ENCODE measurements at places on chromosomes 4 and X. TPM values are rescaled to one million over a fixed set of nuclear protein-coding genes. Genes with fewer than 3 reads are reported as not detected.

Gene S100G
- total RNA-seq, result not detected

Gene PNMA3
- total RNA-seq, result 0.73 TPM

DNA sequence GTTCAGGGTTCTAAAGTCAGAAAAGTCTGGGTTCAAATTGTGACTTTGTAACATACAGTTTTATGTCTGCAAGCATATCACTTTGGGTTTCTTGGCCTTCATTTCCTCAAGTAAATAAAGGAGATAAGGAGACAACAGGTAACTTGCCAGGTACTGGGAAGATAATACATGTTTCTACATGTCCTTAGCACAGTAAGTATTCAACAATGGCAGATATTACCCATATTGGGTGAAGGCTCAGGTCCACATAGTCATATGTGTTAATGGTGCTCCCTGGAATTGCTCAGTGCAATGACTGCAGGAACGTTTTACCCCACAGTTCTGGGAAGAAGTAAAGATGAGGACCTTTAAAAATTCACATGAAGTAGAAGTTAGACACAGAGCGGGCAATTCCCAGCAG, 35.8 kb upstream of the GAB1 start:
- H3K4me1 ChIP-seq, result peaks cover 9% of the 10 kb centered on the region
- no peaks in the 10 kb centered on the region for H3K36me3 ChIP-seq
- H3K4me3 ChIP-seq, result no peak overlapping the region
- H3K27me3 ChIP-seq, result no peaks in the 10 kb centered on the region

Gene GPR50
- total RNA-seq, result not detected

Gene NLRP2B
- not detected for total RNA-seq

Gene TIGD4
- 0.55 TPM for total RNA-seq

DNA sequence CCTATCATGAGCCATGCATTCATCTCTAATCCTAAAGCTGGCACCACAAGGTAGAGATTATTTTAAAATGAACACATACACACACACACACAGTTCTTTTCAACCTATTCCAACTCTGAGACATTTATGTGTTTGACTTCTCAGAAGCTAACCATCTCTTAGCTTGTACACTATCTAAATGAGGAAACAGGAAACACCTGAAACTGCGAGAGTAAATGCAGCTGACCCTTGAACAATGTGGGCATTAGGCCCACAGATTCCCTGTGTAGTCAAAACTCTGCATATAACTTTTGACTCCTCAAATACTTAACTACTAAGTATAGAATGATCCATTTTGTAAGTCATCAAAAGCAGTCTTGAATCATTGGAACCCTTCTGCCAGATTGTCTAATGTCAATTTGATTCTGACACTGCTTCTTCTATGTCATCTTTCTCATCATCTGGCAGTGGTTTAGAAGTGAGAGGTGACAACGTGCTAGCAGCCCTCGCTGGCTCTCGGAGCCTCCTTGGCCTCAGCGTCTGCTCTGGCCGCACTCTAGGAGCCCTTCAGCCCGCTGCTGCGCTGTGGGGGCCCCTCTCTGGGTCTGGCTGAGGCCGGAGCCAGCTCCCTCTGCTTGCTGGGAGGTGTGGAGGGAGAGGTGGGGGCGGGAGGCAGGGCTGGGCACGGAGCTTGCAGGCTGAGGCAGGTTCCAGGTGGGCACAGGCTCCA, 21.4 kb upstream of the IL15 start:
- no peaks in the 10 kb centered on the region for H3K36me3 ChIP-seq
- peak; percentile 27 for DNase-seq
- no peak overlapping the region for H3K27ac ChIP-seq
- H3K27me3 ChIP-seq, result no peaks in the 10 kb centered on the region
- H3K4me1 ChIP-seq, result no peaks in the 10 kb centered on the region

GRCh38 chr4:102501447-102501696, 213 bp downstream of the NFKB1 start:
- no peaks in the 10 kb centered on the region for H3K27me3 ChIP-seq
- H3K4me1 ChIP-seq, result peaks cover 10% of the 10 kb centered on the region
- no peaks in the 10 kb centered on the region for H3K36me3 ChIP-seq
- H3K4me3 ChIP-seq, result peak overlapping the region; percentile 94

Gene IBSP
- not detected for total RNA-seq

Gene EREG
- not detected for total RNA-seq

- H3K36me3 ChIP-seq, result no peaks in the 10 kb centered on the region
- H3K27me3 ChIP-seq, result no peaks in the 10 kb centered on the region
- peak overlapping the region; percentile 67 for H3K27ac ChIP-seq
- peaks cover 4% of the 10 kb centered on the region for H3K4me1 ChIP-seq
- H3K4me3 ChIP-seq, result no peak overlapping the region
Observed at GRCh38 chrX:130079824-130080406, 30.4 kb downstream of the ELF4 start.

GRCh38 chr4:27873596-27873995, 1013.0 kb downstream of the STIM2 start:
- H3K36me3 ChIP-seq, result no peaks in the 10 kb centered on the region
- H3K27me3 ChIP-seq, result no peaks in the 10 kb centered on the region
- H3K4me3 ChIP-seq, result no peak overlapping the region

DNA sequence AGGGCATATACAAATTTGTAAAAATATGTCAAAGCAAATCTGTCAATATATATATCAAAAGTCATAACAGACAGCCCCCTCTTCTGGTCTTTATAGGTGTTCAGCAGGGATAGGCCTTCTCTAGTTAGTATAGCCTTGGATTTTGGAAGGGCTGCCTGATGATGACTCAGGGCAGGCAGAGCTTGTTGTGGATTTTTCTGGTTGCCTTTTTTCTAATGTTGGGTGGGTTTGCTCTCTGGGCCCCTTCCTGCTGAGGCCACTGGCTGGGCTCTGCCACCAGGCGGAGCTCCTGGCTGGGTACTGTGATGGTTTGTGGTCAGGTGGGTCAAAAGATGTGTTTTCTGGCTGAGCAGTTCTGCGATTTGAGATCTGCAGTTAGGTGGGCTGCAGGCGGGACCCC, 294.2 kb downstream of the GRIA2 start:
- H3K36me3 ChIP-seq, result no peaks in the 10 kb centered on the region
- no peak overlapping the region for H3K4me3 ChIP-seq
- H3K27ac ChIP-seq, result no peak overlapping the region
- H3K27me3 ChIP-seq, result no peaks in the 10 kb centered on the region
- H3K4me1 ChIP-seq, result no peaks in the 10 kb centered on the region
- DNase-seq, result peak; percentile 3

Gene ARHGAP4
- total RNA-seq, result 77.7 TPM

GRCh38 chrX:3815896-3816664, 102.6 kb upstream of the PRKX start:
- DNase-seq, result peak; percentile 67
- H3K36me3 ChIP-seq, result peaks cover 5% of the 10 kb centered on the region
- peak overlapping the region; percentile 63 for H3K4me3 ChIP-seq
- peaks cover 4% of the 10 kb centered on the region for H3K4me1 ChIP-seq
- H3K27me3 ChIP-seq, result no peaks in the 10 kb centered on the region

DNA sequence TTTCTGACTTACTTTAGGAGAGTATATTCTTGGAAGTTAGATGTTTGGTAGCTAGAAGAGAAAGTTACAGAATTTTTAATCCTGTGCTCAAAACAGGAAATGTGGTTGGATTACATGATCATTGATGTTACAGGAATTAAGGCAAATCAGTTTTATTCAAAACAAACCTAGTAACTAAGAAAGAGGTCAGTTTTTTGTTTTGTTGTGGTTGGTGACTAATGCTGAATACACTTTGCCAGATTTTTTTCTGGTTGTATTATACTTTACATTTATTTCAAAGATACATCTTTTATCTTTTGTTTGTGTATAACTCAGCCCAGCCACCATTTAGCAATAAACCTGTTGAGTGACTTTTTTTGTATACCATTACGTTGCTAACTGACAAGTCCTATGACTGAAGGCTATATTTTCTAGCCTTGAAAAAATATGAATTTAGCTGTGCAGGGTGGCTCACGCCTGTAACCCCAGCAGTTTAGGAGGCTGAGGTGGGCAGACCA, 116.7 kb downstream of the KLHL8 start:
- H3K36me3 ChIP-seq, result peaks cover 25% of the 10 kb centered on the region
- H3K27me3 ChIP-seq, result no peaks in the 10 kb centered on the region
- DNase-seq, result peak; percentile 76
- H3K4me1 ChIP-seq, result peaks cover 63% of the 10 kb centered on the region
- H3K4me3 ChIP-seq, result no peak overlapping the region
- peak overlapping the region; percentile 66 for H3K27ac ChIP-seq

DNA sequence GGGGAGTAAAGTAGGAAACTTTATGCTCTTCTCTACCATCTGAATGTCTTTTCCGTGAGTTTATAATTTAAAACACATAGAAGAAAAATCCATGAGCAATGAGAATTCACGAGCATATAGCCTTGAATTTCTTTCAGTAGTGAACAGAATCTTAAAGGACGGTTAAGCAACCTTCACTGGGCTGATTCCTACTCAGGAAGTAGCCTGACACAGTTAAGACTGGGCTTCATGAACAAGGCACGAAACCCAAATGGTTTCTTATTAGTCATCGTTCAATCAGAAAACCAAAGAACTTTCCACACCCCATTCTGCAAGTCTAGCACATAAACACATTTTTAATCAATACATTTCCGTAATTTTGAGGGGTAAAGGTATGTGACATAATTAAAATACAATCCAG, 95.8 kb downstream of the SH3KBP1 start:
- no peak overlapping the region for H3K27ac ChIP-seq
- no peak for DNase-seq
- H3K27me3 ChIP-seq, result no peaks in the 10 kb centered on the region
- H3K4me1 ChIP-seq, result no peaks in the 10 kb centered on the region
- no peaks in the 10 kb centered on the region for H3K36me3 ChIP-seq

Gene MAGEA8
- total RNA-seq, result not detected

DNA sequence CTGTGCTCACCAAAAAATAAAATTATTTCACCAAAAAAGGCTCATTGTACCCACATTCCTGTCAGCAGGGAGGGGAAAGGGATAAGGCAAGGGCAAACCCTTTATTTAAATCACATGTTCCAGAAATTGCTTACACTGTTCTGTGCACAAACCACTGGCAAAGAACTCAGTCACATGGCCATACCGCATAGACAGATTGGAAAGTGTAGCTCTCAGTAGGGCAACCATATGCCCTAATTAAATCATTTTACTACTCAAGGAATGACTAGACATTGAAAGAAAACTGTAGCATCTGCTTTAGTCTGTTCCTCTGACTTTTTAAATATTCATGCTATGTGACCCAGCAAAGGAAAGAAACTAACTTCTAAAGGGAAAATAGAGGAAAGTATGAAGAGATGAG, 119.2 kb upstream of the FAM241A start:
- H3K27ac ChIP-seq, result no peak overlapping the region
- DNase-seq, result no peak
- H3K27me3 ChIP-seq, result peaks cover 4% of the 10 kb centered on the region
- no peak overlapping the region for H3K4me3 ChIP-seq

- H3K4me3 ChIP-seq, result no peak overlapping the region
- no peak for DNase-seq
Observed at GRCh38 chr4:88035292-88035691, 27.9 kb downstream of the PKD2 start.

Gene DCAF4L1
- not detected for total RNA-seq

DNA sequence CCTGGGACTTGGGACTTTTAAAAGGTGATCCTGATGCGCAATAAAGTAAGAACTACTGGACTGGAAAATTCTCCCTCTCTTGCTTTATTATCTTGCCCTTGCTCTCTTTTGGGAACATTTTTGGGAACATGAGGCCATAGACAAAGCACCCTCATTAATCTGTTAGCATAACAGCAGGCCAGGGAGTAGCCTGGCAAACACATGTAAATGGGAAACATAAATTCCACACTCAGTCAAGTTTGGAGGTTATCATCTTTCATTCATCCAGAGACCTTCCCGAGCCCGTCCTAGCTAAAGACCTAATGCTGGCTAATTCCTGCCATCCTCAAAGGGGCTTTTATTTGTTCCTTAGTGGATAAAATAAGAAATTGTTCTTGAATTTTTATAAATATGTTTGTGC, 162.8 kb upstream of the ARX start:
- H3K36me3 ChIP-seq, result no peaks in the 10 kb centered on the region
- H3K27ac ChIP-seq, result no peak overlapping the region
- H3K4me1 ChIP-seq, result no peaks in the 10 kb centered on the region
- H3K27me3 ChIP-seq, result no peaks in the 10 kb centered on the region
- no peak overlapping the region for H3K4me3 ChIP-seq
- no peak for DNase-seq

DNA sequence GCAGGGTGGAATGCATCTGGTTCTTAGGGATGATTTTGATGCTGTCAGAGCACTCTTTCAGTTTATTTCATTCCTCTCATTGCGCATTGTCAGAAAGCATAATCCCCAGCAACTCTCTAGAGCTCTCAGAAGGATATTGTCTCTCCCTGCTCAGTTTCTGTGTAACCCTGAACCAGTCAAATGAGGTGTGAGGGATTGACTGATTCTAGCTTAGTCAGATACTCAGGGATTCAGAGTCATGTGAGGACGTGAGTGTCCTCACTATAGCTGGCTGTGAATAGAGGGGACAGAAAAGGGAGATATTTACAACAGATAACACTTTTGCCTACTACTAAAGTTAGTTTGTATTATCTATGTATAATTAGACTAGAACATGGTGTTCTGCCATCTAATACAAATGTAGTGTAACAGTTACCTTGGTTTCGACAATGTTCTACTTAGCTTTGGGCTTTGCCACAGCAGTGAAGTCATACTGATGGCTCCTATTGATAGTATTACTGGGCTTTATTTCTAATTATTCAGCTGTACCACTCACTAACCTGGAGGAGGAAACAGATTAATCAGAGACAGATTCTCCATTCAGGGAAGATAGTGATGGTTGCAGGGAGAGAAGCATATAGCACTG, 19.5 kb downstream of the AP1AR start:
- DNase-seq, result no peak
- H3K4me3 ChIP-seq, result no peak overlapping the region
- H3K4me1 ChIP-seq, result peaks cover 23% of the 10 kb centered on the region
- H3K27ac ChIP-seq, result no peak overlapping the region
- no peaks in the 10 kb centered on the region for H3K27me3 ChIP-seq

DNA sequence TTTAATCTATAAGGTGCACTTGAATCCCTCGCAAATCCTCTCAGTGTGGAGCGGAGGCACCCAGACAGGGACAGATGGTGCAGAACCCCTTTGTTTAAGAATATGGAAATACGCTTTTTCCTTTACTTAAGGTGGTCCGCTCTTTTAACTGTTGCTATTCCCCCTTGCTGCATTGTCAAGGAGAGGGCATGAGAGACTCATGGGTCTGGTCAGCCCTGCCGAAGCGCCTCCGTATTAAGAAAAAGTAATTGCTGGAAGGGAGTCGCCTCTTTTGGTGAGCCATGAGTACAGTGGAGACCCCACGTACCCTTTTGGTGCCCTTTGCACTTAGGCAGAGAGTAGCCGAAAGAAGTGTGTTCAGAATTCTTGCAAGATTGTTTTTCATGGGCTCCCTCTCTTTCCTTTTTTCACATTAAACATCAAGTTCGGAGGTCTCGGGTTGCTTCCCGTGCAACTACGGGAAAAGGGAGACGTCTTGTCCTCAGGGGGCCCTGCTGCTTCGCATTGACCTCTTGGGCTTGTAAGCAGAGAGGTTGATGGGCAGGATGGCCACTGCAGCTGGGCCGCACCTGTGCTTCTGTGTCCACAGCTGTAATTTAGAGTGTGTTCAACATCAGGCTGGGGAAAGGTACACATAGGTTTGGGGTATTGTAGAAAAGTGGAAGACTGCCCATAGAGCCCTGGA, 109.6 kb downstream of the SPRY1 start:
- no peak for DNase-seq
- H3K27ac ChIP-seq, result peak overlapping the region; percentile 88
- H3K4me3 ChIP-seq, result peak overlapping the region; percentile 57

Gene VCX3B
- not detected for total RNA-seq

All from stomach (tissue), 19 donors.